Stimulated activated CD4-positive, alpha-beta T cell treated with anti-CD3 and anti-CD28 coated beads, Interleukin-1b, Interleukin-23, amount 100 ng/mL, for 1 hour (primary cell): ENCODE measurements at places on chromosomes 4 and X.
A peak's percentile ranks its signal among the peaks of the same experiment; 100 is the strongest.

DNA sequence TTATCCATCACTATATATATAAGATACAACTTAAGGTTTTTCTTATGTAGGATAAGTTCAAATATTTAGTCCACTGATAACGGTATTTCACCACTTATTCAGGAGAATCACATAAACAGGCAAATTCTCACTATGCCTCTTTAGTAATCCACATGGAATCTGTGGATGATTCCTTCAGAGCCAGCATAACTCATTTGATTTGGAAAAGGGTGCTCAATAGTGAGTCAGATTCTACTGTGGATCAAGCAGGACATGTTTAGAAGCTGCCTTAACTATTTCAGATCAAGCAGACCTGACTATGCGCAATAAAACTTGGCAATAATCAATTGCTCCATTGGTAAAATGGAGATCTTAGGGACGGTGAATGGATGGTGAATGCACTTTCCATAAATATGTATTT lies 184.1 kb downstream of the CBR4 start:
- DNase-seq = no peak

GRCh38 chrX:37652589-37653231 lies 32.9 kb upstream of the XK start:
- DNase-seq = no peak

DNA sequence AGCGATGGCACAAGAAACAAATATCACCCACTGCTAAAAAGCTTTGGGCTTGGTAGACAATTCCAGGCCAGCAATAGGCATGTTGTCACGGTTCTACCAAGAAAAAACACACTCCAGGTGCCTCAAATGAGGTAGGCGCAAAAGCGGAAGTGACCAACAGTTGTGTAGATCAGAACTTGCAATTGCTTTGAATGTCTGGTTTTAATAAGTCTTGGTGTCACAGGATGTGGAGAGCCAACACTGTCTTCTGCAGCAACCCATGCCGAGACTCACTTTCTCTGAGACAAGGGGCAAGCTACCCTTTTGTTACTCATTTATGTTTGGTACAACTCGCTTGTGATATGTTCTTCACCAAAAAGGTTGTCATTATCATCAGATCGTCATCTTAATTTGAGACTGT lies 188.8 kb downstream of the HS6ST2 start:
- no peak for DNase-seq

GRCh38 chr4:84677995-84678394 lies 95.1 kb downstream of the CDS1 start:
- no peak for DNase-seq

DNA sequence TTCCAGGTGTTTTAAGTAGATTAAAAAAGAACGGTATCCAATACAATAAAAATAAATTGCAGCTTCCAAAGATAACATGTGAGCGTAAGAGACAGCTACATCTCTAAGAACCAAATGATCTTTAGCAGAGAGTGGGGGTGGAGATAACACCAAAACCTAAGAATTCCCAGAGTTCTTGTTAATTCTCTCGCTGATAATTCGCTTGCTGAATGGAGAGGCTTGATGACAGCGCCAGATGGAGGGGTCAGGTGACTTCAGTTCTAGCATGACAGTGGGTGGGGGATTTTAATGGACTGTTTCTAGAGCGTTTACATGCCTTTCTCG lies 2.3 kb downstream of the CLCN4 start:
- no peak for DNase-seq

DNA sequence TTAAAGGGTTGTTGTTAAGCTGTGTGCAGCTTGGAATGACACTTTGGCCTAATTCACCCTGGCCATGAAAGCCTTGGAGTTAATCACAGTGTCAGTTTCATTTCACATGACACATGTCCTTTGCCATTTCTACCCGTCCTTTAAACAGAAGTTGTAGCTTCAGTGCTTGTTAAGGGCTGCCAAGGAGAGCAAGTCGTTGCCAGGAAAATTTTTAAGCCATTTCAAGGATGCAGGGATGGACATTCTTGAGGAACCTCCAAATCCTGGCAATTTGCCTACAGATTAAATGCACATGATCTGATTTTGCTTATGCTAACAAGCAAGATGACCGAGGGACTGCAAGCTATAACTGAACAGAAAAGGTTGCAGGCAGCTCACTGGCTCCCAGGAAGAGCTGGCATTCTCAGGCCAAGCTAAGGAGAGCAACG lies 40.5 kb downstream of the SETD7 start:
- no peak for DNase-seq

DNA sequence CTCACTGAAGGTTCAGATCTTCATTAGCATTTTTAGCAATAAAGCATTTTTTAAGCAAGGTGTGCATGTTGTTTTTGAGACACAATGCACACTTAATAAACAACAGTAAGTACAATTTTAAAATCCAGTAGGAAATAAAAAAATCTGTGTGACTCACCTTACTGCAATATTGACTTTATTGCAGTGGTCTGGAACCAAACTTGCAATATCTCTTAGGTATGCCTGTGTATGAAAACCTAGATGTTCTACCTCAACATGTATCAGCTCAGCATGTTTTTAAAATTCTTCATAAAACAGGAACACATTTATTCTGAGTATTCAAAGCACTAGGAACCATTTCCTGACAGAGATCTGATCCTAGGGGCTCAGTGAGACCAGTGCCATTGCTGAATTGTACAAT lies 26.7 kb downstream of the NR0B1 start:
- no peak for DNase-seq

DNA sequence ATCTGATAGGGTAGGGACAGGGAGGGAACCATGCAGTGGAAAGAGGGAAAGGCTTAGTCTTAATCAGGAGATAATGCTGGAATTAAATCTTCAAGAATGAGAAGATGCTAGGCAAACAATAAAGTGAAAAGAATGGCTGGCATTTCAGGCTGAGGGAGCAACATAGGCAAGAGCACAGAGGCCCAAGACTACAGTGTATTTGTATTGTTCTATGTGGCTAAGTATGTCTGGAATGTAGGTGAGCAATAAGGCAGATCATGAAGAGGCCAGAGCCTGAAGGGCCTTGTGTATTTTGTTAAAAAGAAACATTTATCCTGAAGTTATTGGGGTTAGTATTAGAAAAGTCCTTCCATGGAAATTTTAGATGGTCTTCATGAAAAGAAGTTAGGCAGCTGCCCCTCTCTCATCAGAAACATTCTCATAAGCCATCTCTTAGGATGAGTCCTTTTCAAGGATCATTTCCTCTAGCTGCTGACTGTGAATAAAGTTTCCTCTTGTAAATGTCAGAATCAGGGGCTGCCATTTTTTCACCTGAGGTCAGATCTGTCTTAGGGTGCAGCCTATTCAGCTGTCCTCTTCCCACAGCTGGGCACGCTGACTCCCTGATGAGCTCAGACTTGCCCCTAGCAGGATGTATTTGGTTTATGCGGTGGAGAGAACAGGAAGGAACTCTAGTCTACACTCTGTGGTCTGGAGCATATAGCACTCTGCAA lies 46.3 kb downstream of the ATP10D start:
- DNase-seq = peak; percentile 2

- no peak for DNase-seq
Observed at GRCh38 chrX:47644557-47645091, 5.7 kb downstream of the ELK1 start.

- no peak for DNase-seq
Observed at GRCh38 chrX:25048178-25048577, 32.4 kb upstream of the ARX start.

- DNase-seq = no peak
Observed at GRCh38 chr4:56607926-56608325, 73.2 kb downstream of the HOPX start.

DNA sequence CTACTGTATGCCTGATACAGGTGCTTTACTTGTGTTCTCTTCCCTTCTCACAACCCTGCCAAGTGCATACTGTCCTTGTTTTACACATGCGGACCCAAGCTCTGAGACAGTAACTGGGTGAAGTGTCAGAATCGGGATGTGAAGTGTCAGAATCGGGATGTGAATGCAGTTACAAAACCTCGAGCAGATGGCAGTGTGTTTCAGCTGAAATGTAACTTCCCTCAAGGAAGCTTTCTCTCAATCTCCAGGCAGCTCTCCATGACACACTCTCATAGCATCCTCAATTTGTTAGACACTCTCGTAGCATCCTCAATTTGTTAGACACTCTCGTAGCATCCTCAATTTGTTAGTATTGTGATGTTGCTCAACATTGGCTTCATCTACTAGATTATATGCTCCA lies 1.1 kb upstream of the HPSE start:
- no peak for DNase-seq

DNA sequence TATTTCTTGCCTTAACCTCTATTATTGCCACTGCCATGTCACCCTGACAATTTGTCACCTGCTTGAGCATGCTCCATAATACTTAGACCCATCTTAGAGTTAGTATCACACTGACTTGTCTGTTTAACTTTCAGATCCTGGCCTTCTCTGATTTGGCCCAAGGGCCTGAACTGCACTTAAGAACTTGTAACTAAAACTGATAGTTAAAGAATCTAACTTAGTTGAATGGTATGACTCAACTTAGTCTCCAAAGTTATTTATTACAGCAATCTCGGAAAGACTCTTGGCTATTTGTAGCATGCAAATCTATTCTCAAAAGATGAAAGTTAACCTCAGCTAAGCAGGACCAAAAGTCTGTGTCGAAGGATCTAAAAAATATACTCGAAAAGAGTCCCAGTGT lies 72.3 kb downstream of the IGSF1 start:
- no peak for DNase-seq

DNA sequence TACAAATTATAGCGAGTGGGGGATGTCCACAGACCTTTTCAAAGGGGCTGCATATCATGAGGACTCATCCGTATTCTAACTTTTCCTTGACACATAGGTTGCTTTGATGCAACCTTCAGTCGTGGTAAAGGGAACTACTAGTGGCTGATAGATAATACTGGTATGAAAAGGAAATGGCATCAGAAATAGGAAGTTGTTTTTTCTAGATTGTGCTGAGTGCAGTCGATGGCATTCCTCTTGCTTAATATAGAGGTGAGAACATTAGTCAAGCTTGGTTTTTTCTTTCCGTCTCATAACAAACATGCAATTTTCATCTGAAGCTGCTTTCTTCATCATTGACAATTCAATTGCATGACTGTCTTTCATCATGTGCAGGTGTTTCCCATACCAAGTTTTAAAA lies 16.6 kb downstream of the ENPEP start:
- no peak for DNase-seq

DNA sequence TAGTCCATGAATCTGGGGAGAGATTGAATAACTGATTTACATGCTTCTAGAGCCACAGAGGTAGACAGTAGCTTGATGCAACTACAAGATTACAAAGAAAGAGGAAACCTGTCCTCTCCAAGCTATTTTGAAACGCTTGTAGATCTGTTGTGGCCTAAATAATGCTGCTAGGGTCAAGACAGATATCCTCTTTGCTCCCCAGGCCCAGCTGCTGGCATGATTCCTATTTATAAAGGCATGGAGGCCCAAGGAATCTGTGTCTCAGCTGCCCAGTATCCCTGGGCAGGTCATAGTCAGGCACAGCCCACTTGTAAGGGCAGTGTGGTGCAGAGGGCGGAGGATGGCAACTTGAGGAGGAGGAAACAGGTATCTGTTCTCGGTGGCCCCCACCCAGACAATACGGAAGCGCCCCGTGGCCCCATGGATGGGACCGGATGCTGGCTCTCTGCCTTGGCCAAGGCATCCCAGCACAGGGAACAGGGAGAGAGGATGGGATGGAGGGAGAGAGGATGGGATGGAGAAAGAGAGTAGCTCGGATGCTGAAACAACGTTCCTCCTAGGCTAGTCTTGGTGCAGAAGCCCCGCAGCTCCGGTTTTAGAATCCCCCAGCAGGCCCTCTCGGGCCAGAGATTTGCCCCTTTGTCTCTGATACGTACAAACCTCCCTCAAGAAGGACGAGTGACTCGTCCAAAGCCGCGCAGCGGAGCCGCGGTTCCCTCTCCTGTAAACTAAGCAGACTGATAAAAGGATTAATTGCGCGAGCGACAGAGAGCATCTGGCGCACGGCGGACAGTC lies 767 bp upstream of the SMIM20 start:
- peak; percentile 6 for DNase-seq

- no peak for DNase-seq
Observed at GRCh38 chr4:168516841-168517240, 20.0 kb downstream of the PALLD start.

- DNase-seq = no peak
Observed at GRCh38 chrX:10492250-10492649, 128.1 kb downstream of the MID1 start.

DNA sequence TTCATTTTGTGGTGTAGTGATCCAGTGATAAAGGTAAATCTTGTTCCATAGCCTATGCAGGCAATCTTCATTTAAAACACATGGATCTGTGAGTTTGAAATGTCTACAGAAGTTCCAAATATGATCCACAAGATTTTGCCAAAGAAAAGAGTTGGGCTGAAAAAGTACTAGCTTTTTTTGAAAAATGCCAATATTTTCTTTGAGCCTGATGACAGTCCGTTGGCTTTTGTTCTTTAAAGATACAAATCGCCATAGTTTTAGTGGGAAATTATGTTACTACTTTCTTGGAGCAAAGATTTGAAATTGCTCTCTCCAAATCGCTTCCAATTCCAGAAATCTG lies 71.5 kb downstream of the HPGD start:
- DNase-seq = no peak

GRCh38 chrX:72001471-72001870 lies 90.8 kb downstream of the NHSL2 start:
- no peak for DNase-seq

DNA sequence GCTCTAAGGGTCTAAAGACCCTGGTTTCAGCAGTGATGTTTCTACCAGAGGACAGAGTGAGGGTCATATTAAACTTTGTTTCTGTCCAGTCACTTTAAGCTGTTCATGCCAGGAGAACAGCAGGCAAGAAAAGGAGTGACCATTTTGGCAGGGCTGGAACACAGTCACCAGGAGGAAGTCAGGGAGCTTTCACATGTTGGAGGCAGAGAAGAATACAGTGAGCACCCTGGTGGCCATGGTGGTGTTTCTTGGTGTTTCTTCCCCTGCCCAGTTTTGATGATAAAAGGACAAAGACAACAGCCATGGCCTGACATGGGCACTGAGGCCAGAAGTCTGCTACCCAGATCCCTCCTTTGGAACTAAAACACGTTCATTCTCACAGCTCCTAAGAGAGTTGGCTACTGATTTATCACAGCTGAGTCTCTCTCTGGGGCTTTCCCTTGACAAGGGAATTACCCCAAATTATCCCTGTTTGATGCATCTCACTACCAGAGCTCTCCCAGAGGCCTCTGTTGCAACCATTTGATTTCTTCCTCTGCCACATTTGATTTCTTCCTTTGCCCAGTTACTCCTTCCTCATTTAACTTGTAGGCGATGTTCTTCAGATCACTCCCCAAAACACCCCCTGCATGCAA lies 106.4 kb upstream of the NWD2 start:
- no peak for DNase-seq

GRCh38 chr4:6222761-6223292 lies 22.5 kb upstream of the JAKMIP1 start:
- DNase-seq = no peak

GRCh38 chrX:31036895-31037294 lies 34.9 kb downstream of the FTHL17 start:
- no peak for DNase-seq
